HFF-Myc (cell line): ENCODE measurements at places on chromosomes 7 and 10.
A peak's percentile ranks its signal among the peaks of the same experiment; 100 is the strongest.

- DNase-seq, result no peak
Measured at GRCh38 chr7:28003408-28003807, 177.2 kb downstream of the JAZF1 start.

GRCh38 chr7:26507108-26507987 lies 215.7 kb downstream of the SNX10 start:
- DNase-seq, result no peak

GRCh38 chr10:124329362-124329761 lies 89.4 kb downstream of the OAT start:
- no peak for DNase-seq

- DNase-seq, result peak; percentile 19
Measured at GRCh38 chr10:100148353-100149211, 37.2 kb downstream of the ERLIN1 start.
